ENCODE measurements at places on chromosomes 13 and 19.

GRCh38 chr13:41568143-41568971, 111.0 kb downstream of the RGCC start:
- no peak for DNase-seq

DNA sequence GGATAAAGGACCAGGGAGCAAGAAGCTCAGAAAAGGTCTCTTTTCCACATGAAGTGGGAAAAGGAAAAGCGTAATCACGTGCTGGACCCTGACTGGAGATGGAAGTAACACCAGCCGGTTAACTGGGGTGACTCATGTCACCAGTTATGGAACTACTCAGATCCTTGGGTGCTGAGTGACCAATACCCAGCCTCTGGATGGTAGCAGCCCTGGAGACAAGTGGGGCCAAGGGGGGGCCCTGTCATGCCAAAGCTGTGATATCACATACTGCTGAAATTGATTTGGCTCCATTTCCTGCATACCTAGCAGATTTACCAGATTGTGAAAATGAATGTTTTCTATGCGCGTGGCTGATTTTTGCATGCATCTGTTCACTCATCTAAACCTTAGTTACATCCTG, 158.9 kb downstream of the ZIC5 start:
- no peak for DNase-seq

DNA sequence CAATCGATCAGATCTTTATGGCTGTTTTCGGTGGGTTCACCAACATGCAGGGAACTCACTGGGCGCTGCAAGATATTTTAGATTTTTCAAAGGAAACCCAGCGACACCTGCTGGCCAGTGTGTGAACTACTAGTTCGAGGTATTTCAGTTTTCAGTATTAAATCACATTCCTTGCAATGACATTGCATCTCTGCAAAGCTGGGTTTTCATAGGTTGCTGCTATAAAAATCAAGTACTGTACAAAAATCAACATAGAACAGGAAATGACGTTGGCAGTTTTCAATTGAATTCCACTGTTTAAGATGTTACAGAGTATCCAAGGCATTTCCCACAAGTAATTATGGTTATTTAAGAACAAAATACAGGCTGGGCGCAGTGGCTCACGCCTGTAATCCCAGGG, 17.6 kb downstream of the LIG1 start:
- peak; percentile 22 for DNase-seq

- DNase-seq = peak; percentile 20
These were observed 696 bp upstream of the SAMD1 start for GRCh38 chr19:14091081-14091812.

DNA sequence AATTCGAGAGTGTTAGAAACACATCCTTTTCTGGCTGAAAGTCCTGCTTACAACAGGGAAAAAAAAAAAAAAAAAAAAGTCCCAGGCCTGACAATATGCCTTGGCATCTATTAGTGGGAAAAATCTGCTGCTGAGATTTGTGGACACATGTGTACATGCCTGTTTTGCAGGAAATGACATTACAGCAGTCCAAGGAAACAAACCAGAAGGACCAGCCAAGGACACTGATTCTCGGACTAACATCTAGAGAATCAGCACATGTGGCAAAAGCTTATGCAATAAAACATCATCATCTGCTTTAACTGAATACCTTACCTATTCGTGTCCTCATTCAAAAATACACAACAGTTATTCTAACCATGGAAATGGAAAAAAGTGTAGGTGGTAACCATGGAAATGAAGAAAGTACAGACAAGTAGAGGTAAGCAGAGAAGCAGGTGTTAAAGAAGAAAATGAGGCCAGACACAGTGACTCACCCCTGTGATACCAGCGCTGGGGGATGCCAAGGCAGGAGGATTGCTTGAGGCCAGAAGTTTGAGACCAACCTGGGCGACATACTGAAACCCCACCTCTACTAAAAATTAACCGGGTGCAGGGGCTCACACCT, 9.4 kb upstream of the DPY19L3 start:
- DNase-seq = no peak

- no peak for DNase-seq
These were observed 28.5 kb downstream of the MED4 start for GRCh38 chr13:48066310-48066989.

DNA sequence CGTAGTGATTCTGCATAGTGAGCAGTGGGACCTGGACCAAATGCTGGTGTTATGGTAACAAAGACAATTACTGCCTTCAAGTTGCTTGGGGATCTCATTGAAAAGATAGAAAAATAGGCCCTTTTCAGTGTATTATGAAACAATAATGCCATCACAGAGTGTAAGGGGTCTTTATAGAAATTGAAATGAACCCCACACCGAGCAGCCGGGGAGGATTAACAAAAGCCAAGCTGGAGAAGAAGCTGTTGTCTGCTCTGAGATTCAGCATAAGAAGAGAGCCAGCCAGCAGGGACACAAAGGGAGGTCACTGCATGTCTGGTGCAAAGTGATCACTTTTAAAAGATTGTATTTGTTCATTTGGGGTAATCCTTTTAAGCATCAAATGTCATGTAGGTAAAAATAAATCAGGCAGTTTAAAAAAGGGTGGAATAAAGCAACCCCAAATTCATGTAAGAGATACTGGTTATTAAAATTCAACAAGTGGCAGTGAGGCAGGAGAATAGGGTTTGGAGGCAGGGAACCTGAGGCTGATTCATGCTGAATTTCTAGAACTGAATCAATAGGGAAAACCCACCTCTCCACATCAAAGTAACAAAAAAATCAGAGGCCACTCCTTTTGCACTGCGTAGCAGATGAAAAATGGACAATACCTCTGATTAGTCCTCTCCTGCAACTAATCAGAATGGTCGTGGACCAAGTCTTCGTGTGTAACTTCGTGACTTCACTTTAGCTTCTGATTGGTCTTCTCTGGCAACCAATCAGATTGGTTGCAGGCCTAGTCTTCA, 1548.3 kb upstream of the SLC10A2 start:
- no peak for DNase-seq

DNA sequence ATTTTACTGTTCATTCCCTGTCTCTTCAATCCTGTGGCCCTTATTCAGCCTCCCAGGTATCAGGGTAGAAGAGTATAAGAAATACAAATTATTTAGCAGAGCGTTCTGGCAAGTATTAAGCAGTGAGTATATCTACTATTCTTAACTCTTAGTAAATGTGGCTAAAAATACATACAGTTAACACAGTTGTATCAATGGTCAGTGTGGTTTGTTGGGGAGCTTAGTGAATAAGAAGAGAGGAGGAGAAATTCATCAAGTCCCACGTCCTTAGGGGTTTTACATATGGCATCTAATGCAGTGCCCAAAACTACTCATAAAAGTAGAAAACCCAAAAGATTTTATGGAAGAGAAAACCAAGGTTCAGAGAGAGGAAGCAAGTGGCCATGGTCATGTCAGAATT, 691.0 kb upstream of the SGCG start:
- DNase-seq = no peak

GRCh38 chr13:76523740-76524340, 362.4 kb downstream of the KCTD12 start:
- DNase-seq = no peak

- DNase-seq = no peak
These were observed 7.1 kb downstream of the ARID3A start for GRCh38 chr19:932648-933552.

- DNase-seq = peak; percentile 78
These were observed at the start of gene ZNF599 for GRCh38 chr19:34772697-34773554. Gene ZNF599 (minus strand): TSS chr19:34773215. CDS start chr19:34772841, 374 bp downstream.

- DNase-seq = peak; percentile 46
These were observed 32.3 kb upstream of the MATK start for GRCh38 chr19:3818466-3818865.

DNA sequence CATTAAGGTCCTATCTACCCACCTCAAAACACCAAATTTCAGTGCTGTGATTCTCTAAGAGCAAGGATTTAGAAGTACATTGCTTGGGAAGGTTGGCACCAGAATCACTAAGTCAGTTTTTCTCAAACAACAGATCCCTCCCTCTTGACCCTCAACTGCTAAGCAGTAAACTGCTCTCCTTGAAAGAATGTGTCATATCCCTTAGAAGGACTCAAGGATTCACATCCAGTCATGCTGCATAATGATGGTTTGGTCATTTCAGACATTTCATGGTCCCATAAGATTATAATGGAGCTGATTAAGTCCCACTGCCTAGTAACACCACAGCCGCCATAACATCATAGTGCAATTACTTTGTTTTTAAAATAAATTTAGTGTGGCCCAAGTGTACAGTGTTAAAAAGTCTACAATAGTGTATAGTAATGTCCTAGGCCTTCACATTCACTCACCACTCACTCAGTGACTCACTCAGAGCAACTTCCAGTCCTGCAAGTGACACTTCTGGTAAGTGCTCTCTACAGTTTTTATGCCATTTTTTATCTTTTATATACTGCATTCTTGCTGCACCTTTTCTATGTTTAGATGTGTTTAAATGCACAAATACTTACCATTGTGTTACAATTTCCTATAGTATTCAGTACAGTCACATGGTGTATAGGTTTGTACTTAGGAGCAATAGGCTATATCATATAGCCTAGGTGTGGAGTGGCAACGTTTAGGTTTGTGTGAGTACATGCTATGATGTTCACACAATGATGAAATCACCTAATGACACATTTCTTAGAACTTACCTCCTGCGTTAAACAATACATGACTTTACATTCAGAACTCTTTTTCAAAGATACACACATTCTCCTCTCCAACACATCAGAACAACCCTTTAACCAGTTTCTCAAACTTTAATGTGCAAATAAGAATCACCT, 15.7 kb upstream of the CCDC169 start:
- no peak for DNase-seq

DNA sequence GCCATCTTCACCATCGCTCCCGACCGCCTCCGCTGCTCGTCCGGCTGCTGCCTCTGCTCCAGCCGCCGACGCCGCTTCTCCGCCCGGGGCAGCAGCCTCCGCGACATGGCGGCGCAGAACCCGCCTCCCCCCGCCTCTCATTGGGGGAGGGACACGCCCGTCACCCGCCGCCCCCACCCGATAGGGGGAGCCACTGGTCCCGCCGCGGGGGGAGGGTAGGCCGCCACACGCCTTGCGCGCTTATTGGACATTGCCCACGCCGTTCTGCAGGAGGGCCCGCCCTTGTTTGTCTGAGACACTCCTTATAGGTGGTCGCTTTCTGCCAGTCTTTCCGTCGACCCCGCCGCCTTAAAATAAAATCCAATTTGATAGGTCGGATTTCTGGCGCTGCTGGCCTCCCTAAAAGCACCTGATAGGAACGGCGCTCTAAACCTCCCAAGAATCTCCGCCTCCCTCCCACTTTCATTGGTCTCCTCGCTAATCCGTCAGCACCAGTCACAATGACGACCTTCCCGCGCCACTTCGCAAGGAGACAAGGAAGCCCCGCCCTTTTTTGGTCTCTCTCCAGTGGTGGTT, at the start of gene HNRNPL:
TSS of gene HNRNPL (minus strand) at position 127 of the 576 bp plus-strand sequence. CDS start at position 107, 20 bp downstream.
- peak; percentile 98 for DNase-seq

- DNase-seq = no peak
These were observed 13.2 kb upstream of the AKAP11 start for GRCh38 chr13:42258747-42259146.

- DNase-seq = no peak
These were observed 513 bp downstream of the MIER2 start for GRCh38 chr19:343941-344624.

- DNase-seq = no peak
These were observed 12.6 kb downstream of the MKNK2 start for GRCh38 chr19:2038284-2039088.

DNA sequence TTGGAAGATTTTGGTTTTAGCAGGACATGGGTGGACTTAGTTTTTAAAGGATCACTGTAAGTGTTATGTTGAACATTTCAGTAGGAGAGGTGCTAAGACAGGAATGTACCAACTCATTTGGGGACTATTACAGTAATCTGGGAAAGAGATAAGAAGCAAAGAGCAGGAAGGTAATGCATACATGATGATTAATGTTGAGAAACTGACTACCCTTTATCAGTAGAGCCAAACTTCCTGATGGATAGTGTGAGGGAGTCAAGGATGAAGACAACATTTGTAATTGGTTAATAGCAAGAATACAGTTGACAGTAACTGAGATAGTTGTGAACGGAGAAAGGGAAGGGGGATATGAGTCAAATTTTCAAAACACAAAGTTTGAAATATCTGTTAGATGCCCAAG, 421.9 kb upstream of the PRR20A start:
- DNase-seq = no peak

- DNase-seq = no peak
These were observed 6.3 kb downstream of the TARM1 start for GRCh38 chr19:54074851-54075250.

- no peak for DNase-seq
These were observed 109.2 kb downstream of the OLFM4 start for GRCh38 chr13:53137779-53138178.

DNA sequence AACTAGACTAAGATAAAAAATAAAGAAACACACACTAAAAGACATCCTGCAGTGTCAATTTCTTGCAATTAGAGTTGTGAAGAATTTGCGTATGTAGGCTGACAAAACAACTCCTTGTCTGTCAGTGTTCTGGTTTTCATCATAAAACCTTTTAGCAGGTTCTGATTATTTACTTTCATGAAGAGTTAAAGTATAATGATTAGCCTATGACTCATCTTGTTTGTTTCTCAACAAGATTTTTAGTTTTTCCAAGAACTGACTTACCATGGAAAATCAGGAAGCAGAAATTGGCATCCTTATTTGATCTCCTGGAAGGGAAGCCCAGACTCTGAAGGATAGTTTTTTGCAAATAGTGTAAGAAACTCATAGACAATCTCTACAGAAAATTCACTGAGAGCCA, 848.7 kb upstream of the PCDH9 start:
- no peak for DNase-seq

DNA sequence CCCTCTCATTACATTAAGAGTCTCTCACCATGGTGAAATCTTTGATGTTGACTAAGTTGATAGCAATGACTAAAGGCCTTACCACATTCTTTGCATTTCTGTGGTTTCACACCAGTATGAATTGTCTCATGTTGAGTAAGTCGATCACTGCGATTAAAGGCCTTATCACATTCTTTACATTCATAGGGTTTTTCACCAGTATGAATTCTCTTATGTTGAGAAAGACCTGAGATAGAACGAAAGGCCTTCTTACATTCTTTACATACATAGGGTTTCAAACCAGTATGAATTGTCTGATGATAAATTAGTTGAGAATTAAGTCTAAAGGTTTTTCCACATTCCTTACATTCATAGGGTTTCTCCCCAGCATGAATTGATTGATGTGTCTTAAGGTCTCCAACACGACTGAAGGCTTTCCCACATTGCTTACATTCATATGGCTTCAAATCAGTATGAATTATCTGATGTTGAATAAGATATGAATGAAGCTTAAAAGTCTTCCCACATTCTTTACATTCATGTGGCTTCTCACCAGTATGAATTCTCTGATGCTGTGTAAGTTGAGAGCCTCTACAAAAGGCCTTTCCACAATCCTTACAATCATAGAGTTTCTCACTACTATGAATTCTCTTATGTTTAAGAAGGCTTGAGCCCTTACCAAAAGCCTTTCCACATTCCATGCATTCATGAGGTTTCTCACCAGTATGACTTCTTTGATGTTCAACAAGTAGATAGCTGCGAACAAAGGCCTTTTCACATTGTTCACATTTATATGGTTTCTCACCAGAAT, 45.6 kb downstream of the ZNF283 start:
- DNase-seq = no peak

- no peak for DNase-seq
These were observed 714 bp downstream of the PLPP2 start for GRCh38 chr19:290372-291005.

- no peak for DNase-seq
These were observed 29.3 kb downstream of the MTUS2 start for GRCh38 chr13:28849441-28849840.

GRCh38 chr19:8108560-8109445, 40.6 kb downstream of the FBN3 start:
- no peak for DNase-seq

GRCh38 chr19:47230054-47230920, 712 bp downstream of the BBC3 start:
- peak; percentile 70 for DNase-seq

- DNase-seq = no peak
These were observed 1.1 kb downstream of the GJA3 start for GRCh38 chr13:20159646-20160305.
